MCF 10A (cell line): ENCODE measurements at places on chromosomes 4 and X. TPM values are rescaled to one million over a fixed set of nuclear protein-coding genes. Genes with fewer than 3 reads are reported as not detected.

Gene GRPR
- total RNA-seq: not detected in 2 replicates

DNA sequence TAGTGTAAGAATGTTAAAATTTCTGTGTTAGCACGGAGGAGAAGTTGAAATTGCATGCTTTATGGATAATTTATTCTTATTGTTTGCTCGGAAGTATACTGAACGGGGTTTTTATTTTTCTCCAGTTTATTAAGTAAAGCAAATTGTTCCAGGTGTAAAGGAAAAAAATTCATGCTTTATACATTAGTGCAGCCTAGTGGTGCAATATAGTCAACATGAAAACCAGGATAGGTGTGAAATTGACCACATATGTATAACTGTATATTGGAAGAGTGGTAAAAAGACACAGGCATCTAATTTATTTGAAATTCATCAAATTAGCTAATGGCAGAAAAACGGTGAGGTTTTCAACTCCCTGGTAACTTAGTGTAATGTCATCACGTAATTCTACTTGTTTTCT is 959 bp downstream of the BRS3 start:
- H3K4me3 ChIP-seq: no peak overlapping the region
- no peak for DNase-seq
- peaks cover 5% of the 10 kb centered on the region for H3K4me1 ChIP-seq
- no peak overlapping the region for H3K27ac ChIP-seq

DNA sequence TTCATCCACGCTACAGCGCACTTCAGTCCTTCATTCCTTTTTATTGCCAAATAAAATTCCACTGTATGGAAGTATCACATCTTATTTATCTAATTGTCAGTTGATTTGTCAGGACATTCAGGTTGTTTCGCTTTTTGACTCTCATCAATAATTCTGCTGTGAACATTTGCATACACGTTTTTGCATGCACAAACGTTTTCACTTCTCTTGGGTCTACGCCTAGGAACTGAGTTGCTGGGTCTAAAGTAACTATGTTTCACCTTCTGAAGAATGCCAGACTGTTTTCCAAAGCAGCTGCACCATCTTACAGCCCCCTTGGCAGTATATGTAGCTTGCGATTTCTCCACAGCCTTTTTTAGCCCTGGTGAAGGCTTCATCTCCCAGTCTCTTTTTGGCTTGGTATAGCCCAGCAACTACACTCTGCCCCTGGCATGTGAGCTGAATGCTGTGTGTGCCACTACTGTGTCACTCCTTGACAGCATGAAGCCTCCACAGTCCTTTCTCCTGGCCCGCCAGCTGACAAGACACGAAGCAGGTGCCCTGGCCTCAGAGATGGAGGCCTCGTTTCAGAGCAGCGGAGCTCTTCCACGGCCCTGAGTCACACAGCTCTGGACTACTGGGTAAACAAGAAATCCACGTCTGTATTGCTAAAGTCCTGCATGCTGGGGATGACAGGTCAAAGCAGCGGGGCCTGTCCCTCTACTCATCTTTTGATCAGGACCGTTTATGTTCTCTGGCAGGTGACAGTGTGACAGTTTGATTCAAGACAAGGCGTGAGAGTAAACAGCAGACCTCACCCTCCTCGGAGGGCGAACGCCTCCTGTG is 75.5 kb downstream of the NSUN7 start:
- no peak overlapping the region for H3K27ac ChIP-seq
- H3K4me1 ChIP-seq: no peaks in the 10 kb centered on the region
- no peak overlapping the region for H3K4me3 ChIP-seq

- H3K4me3 ChIP-seq: peak overlapping the region; percentile 97
- peaks cover 22% of the 10 kb centered on the region for H3K36me3 ChIP-seq
- peak overlapping the region; percentile 95 for H3K27ac ChIP-seq
- H3K27me3 ChIP-seq: no peaks in the 10 kb centered on the region
- peaks cover 15% of the 10 kb centered on the region for H3K4me1 ChIP-seq
- peak; percentile 29 for DNase-seq
Observed at GRCh38 chr4:139085141-139085540, 69.6 kb downstream of the NOCT start.

DNA sequence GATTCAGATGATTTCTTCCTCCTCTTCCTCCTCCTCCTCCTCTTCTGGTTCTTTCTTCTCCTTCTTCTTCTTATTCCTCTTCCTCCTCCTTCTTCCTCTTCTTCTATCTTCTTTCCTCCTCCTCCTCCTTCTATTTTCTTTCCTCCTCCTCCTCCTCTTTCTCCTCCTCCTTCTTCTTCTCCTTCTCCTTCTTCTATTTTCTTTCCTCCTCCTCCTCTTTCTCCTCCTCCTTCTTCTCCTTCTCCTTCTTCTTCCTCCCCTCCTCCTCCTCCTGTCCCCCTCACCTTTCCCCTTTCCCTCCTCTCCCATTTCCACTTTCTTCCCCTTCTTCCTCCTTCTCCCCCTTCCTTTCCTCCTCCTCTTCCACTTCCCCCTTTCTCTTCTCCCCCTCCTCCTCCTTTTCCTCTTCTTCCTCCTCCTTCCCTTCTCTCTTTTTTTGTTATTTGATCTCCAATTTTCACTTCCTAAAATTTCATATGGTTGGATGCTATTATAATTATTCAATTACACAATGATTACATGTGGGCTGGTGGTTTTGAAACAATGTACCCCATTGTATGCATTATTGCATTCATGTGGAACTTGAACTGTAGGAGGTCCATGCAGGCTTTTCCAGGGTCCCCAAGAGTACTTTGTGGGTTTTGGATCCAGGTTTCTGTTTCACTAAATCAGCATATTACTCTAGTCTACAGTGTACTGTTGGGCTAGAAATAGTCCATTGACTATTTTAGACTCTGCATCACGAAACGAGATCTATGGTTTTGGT is 68.1 kb downstream of the SORBS2 start:
- H3K4me3 ChIP-seq: no peak overlapping the region
- H3K36me3 ChIP-seq: no peaks in the 10 kb centered on the region
- H3K4me1 ChIP-seq: peaks cover 34% of the 10 kb centered on the region
- DNase-seq: no peak
- H3K27ac ChIP-seq: no peak overlapping the region
